ENCODE measurements at places on chromosomes 3 and 15.

GRCh38 chr3:38746641-38747040, 69.4 kb downstream of the SCN10A start:
- no peak for DNase-seq

DNA sequence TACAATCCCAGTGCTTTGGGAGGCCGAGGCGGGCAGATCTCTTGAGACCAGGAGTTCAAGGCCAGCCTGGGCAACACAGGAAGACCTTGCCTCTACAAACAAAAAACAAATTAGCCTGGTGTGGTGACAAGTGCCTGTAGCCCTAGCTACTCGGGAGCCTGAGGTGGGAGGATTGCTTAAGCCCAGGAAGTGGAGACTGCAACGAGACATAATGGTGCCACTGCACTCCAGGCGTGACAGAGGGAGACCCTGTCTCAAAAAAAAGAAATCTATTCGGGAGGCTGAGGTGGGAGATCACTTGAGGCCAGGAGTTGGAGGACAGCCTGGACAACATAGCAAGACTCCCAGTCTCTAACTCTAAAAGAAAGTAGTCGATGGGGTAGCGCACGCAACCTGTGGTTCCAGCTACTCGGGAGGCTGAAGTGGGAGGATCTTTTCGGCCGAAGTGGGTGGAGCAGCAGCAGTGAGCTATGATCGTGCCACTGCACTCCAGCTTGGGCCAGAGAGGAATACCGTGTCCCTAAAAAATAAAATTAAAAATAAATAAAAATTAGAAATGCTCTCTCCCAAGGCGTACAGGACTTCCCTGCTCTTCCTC, 775 bp downstream of the C3orf33 start:
- peak; percentile 41 for DNase-seq

DNA sequence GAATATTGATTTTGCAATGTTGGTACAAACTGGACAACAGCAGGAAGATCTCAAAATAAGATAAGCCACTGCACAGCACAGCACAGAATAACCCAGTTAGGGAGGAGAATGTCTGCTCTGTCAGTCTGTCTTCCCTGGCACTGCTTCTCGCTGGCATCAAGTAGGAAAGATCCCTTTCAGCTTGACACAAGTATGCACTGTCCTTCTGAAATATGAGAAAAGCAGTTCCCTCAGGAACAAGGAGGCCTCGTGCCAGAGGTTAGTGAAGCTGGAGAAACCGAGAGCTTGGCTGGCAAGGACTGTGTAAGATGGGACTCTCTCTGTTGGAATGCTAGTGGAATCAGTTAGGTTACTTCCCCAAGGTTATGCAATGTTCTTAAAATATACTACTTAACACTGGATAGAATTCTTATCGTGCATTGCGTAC, 59.1 kb downstream of the FMN1 start:
- no peak for DNase-seq

- no peak for DNase-seq
Observed at GRCh38 chr3:77321646-77322045, 281.7 kb downstream of the ROBO2 start.

DNA sequence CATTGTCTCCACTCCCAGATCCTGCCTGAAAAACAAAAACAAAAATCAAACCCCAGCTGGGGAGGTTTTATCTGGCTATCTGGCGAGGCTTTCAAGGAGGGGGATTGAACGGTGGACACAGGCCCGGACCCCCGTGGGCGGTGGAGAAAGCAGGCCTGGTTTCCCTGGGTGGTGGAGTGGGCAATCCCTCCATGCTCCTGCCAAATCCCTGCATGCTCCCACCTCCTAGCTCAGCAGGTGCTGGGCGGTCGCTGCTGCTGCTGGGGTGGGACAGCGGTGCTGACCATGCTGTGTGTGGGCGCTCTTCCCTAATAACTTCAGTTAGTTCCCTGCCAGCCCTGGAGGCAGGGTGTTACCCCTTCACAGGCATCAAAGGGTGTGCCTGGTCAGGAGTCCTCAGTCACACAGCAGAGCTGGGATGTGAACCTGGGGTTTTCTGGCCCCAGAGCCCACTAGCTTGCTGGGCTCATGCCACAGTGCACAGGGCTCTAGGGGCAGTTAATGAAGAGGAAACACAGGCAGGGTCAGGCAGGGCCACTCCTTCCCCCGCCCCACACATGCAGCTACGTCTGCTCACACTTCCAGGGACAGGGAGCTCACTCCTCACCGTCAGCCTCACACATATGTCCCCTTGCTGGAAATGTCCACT, 15.9 kb upstream of the PLXND1 start:
- DNase-seq, result no peak

DNA sequence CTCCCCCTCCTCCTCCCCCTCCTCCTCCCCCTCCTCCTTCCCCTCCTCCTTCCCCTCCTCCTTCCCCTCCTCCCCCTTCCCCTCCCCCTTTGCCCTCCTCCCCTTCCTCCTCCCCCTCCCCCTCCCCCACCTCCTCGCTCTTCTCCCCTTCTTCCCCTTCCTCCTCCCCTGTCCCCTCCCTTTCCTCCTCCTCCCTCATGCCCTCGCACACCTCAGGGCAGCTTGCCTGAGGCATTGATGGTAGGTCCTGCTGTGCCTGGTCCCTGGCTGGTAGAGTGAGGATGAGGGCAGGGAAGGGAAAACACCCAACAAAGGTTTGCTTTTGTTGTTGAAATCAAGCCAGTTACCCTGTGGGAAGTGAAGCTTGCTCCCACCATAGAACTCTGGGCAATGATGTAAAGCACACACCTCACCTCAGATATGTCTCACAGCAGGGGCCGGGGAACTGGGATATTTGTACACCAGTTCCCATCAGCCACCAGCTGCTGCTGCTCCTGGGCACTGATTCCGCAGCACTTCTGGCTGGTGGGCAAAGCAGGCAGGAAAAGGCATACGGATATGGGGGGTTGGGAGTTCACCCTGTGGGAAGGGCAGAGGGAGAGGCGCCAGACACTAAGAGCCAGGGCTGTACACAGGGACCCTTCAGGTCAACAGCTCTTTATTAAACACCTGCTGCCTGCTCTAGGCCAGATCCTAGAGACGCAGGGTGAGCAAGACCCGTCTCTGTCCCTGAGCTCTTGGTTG, 13.8 kb downstream of the ISG20 start:
- no peak for DNase-seq

- DNase-seq, result peak; percentile 11
Observed at GRCh38 chr3:24004171-24004938, 59.3 kb downstream of the NR1D2 start.

- no peak for DNase-seq
Observed at GRCh38 chr15:73139744-73140553, 87.7 kb downstream of the NEO1 start.

DNA sequence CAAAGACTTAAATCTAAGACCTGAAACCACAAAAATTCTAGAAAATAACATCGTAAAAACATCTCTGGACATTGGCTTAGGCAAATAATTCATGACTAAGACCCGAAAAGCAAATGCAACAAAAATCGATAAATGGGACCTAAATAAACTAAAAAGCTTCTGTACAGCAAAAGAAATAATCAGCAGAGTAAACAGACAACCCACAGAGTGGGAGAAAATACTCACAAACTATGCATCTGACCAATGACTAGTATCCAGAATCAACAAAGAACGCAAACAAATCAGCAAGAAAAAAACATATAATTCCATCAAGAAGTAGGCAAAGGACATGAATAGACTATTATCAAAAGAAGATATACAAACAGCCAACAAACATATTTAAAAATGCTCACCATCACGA, 749.4 kb downstream of the PLOD2 start:
- DNase-seq, result no peak

- DNase-seq, result no peak
Observed at GRCh38 chr3:169750665-169751064, 14.2 kb downstream of the TERC start.

GRCh38 chr15:94098921-94099573, 132.3 kb upstream of the MCTP2 start:
- no peak for DNase-seq

DNA sequence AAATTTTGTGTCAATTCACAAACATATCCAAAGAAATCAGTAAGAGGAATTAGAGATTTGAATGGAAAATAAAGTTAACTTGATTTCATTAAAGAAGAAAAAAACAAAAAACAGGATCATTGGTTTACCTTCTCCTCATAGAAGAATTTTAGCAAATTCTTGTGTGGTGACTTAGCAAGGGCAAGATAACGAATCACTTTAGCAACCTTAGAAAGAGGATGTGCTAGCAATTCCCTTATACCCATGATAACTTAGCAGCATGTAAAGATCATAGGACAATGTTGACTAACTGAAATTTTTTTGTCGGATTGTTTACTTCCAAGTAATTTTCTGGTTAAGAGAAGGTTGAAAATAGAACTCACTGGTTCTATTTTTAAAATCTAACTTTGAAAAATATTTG, 609.3 kb downstream of the GBE1 start:
- DNase-seq, result no peak

- DNase-seq, result no peak
Observed at GRCh38 chr3:124883766-124884473, 3.2 kb downstream of the ITGB5 start.

DNA sequence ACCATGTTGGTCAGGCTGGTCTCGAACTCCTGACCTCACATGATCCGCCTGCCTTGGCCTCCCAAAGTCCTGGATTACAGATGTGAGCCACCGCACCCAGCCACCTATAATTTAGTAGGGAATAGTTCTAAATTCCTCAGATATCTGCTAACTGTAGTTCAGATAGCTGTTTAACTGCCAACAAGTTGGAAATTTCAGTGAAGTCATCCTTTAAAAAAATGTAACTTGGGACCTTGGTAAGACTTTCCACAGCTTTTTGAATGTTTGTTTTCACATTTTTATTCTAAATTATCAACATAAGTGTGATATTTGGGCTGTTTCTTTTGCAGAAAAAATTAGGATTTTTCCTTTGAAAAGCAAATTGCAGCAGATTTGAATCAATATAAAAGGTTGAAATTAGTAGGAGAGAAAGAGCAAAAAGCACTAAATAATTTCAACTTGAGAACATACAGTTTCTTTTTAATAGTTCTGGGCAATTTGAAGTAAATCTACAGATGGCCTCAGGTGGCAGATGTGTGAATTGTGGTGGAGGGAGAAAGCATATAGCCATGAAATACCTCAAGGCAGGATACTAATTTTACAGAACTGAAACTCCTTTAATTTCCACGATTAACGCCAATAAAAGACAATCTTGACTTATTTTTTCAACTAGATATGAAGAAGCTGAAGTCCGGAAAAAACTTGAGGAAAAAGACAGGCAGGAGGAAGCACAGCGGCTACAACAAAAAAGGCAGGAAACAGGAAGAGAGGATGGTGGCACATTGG, 34.3 kb downstream of the USP8 start:
- no peak for DNase-seq

- no peak for DNase-seq
Observed at GRCh38 chr15:48084759-48085590, 35.8 kb upstream of the SLC24A5 start.

- no peak for DNase-seq
Observed at GRCh38 chr3:154730186-154730585, 300.2 kb upstream of the GPR149 start.

- DNase-seq, result no peak
Observed at GRCh38 chr3:102053375-102053989, 204.2 kb downstream of the NFKBIZ start.

DNA sequence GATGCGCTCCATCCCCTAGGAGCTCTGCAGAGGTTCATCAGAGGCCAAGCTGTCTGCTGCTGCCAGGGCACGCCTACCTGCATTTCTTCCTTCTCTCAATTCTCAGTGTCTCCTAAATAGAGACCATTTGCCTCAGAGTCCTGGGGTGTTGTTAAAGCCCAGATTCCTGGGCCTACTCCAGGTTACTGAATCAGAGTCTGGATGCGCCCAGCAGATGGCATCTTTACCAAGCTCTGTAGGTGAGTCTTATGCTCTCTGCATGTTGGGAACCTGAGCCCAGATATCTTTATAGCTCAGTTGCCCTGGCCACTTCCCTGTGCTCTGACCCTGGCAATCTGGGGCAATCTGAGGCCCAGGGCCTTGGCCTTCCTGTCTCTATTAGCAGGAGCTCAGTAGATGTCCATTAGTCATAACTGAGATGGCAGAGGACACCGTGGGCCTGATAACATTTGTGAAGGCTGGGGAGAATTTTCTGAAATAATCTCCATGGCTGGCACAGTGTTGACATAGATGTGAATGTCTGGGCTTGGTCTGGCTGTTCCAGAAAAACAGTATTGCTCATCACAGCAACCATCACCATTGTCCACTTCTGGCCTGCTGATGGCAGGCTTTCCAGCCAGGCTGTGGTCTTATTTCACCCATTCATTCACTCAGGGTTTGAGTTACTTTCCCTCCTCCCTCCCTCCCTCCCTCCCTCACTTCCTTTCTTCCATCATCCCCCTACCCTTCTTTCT, 13.3 kb upstream of the RBP1 start:
- DNase-seq, result no peak

Data from stimulated activated CD4-positive, alpha-beta T cell treated with anti-CD3 and anti-CD28 coated beads, Interleukin-4, amount 100 ng/mL, for 48 hours (primary cell).